ENCODE measurements at places on chromosomes 12 and 14.

DNA sequence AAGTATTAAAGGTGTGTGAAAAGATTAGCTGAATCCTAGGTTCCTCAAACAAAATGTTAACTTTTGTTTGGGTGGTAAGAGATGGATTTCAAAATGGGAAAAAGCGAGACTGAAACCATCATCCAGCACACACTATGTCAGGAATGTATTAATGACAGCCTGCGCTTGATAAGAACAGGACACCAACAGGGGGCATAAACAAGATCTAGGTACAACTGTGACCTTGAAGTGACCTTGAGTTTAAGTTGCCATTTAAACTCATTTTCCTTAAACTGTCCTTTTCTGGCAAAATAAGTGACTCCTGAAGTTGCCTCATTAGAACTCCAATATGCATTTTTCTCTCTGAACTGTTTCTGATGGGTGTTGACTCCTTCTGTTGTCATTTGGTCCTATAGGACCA lies 17.1 kb downstream of the PRKCH start:
- no peak for DNase-seq

DNA sequence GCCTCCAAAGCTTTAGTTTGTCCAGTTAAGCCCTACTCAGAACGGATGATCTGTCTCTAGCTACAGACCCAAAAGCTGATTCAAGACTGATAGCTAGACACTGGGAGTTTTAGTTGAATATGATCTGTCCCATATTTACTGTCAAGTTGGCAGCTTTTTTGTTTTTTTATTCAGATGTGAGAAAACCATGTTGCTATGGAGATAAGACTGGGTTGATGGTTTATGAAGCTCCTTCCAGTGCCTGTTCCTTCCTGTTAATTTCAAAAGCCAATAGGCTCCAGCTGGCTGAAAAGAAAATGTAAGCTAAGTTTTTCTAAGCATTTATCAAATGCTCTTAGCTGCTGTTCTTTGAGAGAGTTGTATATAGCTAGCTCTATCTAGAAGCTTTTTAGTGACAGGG lies 4.7 kb downstream of the DYNLL1 start:
- no peak for DNase-seq

- DNase-seq, result no peak
Measured at GRCh38 chr14:55381561-55381960, 30.1 kb downstream of the ATG14 start.

DNA sequence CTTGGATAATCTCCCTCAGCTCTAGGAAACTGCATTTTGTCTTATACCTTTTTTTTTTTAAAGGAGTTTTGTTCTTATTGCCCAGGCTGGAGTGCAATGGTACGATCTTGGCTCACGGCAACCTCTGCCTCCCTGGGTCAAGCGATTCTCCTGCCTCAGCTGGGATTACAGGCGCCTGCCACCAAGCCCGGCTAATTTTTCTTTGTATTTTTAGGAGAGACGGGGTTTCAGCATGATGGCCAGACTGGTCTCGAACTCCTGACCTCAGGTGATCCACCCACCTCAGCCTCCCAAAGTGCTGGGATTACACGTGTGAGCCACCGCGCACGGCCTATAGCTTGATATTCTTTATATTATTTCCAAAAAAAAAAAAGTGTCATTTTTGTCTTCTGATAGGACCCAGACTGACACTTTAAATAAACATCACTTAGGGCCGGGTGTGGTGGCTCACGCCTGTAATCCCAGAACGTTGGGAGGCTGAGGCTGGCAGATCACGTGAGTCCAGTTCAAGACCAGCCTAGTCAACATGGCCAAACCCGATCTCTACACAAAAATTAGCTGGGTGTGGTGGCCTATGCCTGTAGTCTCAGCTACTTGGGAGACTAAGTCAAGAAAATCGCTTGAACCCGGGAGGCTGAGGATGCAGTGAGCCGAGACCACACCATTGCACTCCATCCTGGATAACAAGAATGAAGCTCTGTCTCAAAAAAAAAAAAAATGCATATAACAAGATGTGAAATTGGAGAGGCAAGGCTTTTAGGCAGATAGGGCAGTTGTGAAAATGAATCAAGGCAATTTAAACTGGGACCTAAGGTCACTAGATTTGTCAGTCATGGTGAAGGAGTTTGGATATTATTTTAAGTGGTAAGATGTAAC lies 18.4 kb downstream of the SLC2A3 start:
- no peak for DNase-seq

GRCh38 chr12:75657831-75658230 lies 146.4 kb upstream of the KRR1 start:
- no peak for DNase-seq

DNA sequence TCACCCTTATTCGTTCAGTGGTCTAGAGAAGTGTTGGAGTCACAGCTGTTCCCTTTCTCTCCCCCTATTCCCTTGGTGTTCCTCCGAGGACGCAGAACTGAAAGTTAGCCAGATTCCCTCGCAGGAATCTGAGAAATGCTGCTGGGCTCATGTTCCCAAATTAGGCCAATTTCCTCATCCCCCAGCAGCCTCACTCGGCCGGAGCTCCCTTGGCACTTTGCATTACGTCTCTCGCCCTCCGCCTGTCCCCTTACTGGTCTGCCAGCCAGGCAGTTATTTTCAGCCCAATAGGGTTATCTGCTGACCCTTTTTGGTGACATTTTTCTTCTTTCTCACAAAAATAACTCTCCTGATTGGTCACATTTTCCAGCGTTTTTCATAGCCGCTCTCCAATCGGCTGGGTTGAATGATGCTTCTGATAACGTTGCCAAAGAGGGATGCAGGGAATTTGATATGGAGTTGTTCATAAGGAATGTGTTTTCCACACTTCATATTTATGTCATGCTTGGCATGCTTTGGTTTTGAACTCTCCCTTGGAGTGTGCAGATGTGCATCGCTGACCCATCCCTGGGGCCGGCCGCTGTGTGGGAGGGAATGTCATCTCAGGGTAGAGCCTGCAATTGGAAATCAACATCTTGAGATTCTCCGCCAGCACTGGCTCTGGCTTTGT lies 9.9 kb downstream of the IFT43 start:
- DNase-seq, result peak; percentile 83

DNA sequence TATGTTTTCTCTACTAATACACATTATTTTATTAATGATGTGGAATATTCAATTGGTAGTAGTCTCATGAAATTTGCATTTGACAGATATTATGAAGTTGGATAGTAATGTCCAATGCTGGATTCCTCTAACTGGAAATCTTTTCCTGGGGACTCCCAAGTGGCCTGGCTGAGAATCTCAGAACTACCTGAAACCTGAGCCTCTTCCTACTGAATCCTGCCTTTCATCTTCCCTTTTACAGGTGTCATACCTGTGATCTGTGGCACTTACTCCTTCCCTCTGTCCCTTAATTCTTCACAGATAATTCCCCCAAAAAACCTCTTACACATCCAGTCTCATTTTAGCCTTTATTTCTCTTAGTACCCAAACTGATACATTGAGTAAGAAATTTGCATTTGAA lies 89.7 kb upstream of the MYF6 start:
- no peak for DNase-seq

DNA sequence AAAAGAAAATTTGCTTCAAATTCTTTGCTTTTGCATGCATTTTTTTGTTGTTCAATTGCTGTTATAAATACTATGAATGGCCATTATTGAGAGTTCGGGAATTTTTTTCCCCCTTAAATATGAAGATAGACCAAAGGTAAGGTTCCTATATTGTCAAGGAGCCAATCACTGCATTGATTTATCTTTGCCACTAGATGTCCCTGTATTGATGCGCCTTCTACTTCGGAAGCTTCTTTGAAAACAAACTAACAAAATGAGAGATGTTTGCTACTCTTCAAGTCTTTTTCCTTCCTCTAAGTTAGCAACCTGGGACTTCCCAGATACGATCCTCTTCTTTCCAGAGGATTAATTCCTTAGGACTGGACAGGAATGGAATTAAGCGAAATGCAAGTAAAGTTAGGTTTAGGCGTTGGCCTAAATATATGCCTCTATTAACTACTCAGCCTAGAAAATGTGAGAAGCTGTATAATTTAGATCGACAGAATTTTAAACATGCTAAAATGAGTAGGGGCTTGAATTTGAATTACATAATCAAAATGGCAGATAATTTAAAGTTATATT lies 318.1 kb downstream of the AEBP2 start:
- DNase-seq, result no peak

GRCh38 chr14:31419967-31420318 lies 407 bp downstream of the HEATR5A start:
- peak; percentile 62 for DNase-seq

GRCh38 chr14:22552001-22552826 lies 36.8 kb downstream of the DAD1 start:
- no peak for DNase-seq

DNA sequence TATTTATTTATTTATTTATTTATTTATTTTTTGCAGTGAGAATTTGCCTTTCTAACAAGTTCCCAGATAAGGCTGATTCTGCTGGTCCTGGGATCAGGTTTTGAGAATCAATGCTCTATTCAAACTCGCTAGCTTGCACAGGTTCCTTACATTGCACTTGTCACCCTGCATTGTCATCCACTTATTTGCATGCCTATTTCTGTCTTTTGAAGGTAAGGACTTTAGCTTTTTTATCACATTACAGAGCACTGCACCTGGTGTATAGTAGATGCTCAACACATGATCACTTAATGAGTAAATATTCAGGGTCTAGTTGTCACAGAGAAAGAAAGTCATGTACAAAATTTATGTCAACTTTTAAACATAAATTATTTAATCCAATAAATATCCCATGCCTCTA lies 219.7 kb upstream of the BTG1 start:
- no peak for DNase-seq

- DNase-seq, result no peak
Measured at GRCh38 chr12:129949651-129950050, 45.8 kb upstream of the TMEM132D start.

DNA sequence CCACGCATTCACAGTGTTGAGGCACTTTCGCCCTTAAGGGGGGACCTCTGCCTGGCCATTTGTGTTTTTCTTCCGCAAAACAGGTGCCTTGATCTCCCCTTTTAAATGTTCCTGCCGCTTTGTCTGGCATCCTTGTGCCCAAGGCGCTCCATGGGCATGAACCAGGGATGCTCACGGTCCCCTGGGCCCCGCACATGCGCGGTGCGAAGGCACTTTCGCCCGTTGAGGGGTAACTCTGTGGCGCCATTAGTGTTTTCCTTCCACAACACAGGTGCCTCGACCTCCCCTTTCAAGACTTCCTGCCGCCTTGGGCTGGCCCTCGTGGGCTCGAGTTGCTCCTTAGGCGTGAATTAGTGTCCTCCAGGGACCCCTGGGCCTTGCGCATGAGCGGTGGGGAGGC lies 335.5 kb downstream of the ALG10 start:
- no peak for DNase-seq

GRCh38 chr14:89425931-89426330 lies 8.9 kb upstream of the FOXN3 start:
- no peak for DNase-seq

- no peak for DNase-seq
Measured at GRCh38 chr12:122864894-122865253, 29.6 kb downstream of the HIP1R start.

DNA sequence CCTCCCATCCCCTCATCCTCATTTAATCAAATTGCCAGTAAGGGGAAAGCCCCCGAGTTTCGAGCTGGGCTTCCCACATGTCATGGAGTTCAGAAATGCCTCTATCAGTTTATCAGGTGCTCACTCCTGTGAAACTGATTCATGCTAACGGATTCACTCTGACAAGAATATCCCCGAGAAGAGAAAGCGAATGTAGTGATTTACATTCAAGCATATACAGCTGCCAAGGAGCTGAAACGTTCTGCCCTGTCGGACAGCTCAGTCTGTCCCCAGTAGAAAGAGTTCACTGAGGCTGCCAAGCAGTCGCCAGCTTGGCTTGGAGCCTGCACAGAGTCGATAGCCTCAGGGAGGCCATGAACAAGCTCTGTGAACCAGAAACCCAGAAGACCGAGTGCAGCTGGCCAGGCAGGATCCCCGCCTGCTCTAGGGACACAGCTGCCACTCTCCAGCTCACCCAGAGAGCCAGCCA lies 88.4 kb downstream of the TMCC3 start:
- peak; percentile 60 for DNase-seq

DNA sequence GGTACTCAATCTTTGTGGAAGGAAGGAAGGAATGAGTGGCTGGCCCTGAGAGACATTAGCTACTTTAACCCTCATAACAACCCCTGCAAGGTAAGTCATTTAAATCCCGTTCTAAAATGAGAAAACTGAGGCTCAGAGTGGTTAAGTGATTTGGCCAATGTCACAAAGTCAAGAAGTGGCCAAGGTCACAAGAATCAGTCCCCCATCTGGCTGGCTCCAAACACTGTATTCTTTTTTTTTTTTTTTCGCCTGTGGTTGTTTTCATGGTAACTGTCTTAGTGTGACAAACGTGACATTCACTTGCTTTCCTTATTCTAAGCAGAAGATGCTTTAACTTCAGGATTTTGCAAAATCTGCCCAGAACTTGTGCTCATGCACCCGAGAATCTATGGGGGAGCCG lies 2.8 kb downstream of the TTC7B start:
- DNase-seq, result no peak

DNA sequence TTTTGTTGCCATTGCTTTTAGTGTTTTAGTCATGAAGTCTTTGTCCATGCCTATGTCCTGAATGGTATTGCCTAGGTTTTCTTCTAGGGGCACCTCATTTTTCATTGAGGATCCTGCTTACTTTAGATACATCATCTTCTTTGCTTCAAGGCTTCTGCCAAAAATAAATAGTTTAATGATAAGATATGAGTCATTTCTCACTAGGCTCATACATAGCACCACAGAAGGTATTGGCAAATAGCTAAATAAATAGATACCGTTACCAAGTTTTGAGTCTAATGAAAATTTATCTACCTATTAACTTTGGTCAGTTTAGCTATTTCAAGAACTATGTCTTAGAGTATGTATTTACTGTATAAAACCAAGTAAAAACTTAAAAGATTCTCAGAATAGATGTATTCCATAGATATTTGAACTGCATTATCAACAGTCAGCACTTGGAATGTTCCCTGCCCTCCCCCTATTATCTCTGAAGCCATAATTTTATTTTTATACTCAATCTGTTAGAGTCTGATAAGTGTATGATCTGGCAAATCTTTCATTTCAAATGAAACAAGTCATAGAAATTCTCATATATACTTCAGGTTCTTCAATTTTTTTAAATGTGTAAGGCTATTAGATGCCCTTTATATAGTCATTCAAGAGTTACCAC lies 310.2 kb downstream of the CCDC91 start:
- DNase-seq, result no peak

- no peak for DNase-seq
Measured at GRCh38 chr12:93292731-93293566, 84.8 kb upstream of the NUDT4 start.

All from right hindlimb (tissue), 1 donor.